ENCODE measurements at places on chromosomes 4 and X.

- DNase-seq: no peak
Measured at GRCh38 chrX:20373063-20373462, 106.4 kb upstream of the RPS6KA3 start.

- no peak for DNase-seq
Measured at GRCh38 chrX:119763181-119763580, 4.8 kb downstream of the SOWAHD start.

DNA sequence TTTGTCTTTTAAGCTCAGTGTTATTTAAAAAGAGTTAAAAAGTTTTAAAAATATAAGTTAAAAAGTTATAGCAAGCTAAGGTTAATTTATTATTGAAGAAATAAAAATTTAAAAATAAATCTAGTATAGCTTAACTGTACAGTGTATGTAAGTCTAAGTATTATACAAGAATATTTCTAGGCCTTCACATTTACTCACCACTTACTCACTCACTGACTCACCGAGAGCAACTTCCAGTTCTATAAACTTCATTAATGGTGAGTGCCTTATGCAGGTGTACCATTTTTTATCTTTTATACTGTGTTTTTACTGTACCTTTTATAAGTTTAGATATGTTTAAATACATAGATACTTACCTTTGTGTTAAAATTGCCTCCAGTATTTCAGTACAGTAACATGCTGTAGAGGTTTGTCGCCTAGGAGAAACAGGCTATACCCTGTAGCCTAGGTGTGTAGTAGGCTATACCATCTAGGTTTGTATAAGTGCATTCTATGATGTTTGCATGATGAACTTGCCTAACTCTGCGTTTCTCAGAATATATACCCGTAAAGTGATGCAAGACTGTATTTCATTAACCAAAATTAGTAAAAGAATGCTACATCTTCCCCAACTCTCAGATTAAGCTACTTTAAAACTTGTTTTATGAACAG lies 202.9 kb downstream of the CFAP299 start:
- no peak for DNase-seq

DNA sequence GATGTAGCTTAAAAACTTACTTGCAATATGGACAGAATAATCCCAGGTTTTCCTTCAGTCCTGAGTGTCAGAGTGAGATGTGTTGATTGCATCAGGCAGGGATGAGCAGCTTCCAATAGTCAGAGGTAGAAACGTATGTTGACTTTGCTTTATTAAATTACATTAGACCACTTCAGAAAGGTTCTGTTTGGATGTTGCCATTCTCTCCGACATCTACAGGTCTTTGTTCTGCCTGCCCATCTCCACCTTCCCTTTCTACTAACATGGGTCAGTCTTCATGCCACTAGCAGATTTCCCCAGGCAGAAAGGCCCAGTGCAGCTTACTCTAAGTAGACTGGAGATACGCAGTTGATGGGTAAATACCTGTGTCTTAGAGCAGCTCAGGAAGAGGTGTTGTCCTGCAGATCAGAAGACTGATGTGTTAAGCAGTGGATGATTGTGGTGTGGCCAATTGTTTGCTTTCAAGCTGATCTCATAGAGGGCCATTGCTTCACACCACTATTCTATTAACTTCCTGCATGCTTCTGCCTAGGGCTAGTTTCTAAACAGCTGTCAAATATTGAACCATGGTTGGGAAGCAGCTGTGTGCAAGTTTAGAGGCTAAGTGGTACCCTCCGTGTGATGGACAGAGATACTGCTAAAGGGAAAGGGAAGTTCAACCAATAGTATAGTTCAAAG lies 1.8 kb downstream of the FRMPD4 start:
- no peak for DNase-seq

GRCh38 chr4:176438401-176438800 lies 118.6 kb downstream of the SPCS3 start:
- DNase-seq: no peak

All from pons (tissue), 1 donor.